ENCODE measurements at places on chromosomes 1 and 21.

GRCh38 chr1:84208935-84209334 is 64.9 kb downstream of the PRKACB start:
- no peak for DNase-seq

- no peak for DNase-seq
Observed at GRCh38 chr1:184596950-184597645, 157.6 kb downstream of the EDEM3 start.

- DNase-seq: no peak
Observed at GRCh38 chr1:174969977-174970376, 29.8 kb upstream of the CACYBP start.

- no peak for DNase-seq
Observed at GRCh38 chr1:154157520-154158306, 2.8 kb upstream of the NUP210L start.

GRCh38 chr1:182185842-182186756 is 124.6 kb upstream of the ZNF648 start:
- DNase-seq: no peak

- DNase-seq: peak; percentile 16
Observed at GRCh38 chr1:153608742-153609584, 4.0 kb downstream of the S100A16 start.

GRCh38 chr1:231165371-231165770 is 3.5 kb downstream of the TRIM67 start:
- no peak for DNase-seq

- DNase-seq: no peak
Observed at GRCh38 chr1:41621256-41621655, 136.8 kb upstream of the EDN2 start.

- no peak for DNase-seq
Observed at GRCh38 chr1:193476748-193477147, 290.3 kb upstream of the B3GALT2 start.

DNA sequence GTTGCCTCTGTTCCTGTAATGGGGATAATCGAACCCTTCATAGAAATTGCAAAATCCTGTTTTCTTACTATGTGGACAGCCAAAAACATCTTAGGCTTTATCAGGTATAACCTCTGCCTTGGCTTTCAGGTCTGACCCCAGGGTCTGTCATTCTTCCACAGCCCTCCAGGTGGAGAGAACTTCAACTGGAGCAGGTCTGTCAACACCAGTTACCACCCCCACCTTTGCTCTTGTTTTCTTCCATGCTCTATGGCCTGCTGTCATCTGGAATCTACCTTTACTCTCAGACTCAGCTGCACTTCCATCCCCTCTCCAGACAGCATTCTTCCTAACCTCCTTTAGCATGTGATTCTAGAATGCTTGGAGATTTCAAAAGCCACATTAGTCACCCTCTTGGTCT is 10.4 kb upstream of the GJA9 start:
- no peak for DNase-seq

DNA sequence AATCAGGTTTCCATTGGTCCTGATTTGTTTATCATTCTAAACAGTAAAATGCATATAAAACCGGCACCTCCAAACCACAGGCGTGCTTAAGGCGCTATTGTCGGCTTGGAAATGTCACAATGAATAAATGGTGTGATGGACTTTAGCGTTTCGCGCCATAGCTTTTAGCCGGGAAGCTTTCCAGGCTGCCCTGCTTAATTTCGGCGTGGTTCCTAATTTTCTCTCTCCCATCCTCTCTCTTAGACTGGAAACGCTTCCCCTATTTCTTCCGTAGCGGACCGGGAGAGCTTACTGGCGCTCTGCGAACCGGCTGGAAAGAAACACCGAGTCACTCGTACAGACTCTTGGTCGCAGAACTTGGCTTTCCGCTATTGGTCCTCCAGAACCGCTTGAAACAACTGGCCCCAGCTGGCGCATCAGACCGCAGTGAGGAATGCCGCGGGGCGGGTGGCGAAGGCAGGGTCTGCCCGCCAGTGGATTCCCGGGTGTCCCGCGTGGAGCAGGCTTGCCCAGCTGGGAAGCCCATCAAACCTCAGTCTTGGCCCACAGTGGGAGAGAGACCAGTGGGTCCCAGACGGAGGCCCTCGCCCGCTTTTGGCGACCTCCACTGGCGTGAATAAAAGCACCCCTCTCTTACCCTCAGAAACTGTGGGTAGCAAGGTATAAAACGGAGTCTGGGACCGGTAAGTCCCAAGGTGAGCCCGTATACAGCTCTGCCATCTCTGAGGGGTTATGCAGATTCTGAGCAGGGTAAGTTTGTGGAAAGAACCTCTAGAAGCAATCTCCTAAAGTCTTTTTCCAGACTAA is 4.0 kb upstream of the LHX8 start:
- DNase-seq: no peak

DNA sequence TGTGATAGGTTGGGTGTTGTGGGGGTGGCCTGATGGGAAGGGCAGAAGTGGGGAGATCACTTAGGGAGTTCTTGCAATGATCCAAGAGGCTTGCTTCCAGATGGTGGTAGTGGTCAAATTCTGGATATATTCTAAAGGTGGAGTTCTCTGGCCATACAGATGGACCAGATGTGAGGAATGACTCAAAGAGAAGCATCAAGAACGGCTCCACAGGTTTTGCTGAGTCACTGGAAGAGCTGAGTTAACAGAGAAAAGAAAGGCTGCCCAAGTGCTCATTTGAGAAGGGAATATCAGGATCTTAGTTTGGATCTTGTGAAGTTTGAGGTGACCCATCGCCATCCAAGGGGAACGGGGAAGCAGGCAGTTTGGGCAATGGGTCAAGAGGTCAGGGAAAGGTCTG is 192.9 kb upstream of the GALNT2 start:
- DNase-seq: no peak
